GM12864 (cell line): ENCODE measurements at places on chromosomes 5 and 9.

- no peak for DNase-seq
Observed at GRCh38 chr5:175635854-175636584, 21.9 kb upstream of the HRH2 start.

DNA sequence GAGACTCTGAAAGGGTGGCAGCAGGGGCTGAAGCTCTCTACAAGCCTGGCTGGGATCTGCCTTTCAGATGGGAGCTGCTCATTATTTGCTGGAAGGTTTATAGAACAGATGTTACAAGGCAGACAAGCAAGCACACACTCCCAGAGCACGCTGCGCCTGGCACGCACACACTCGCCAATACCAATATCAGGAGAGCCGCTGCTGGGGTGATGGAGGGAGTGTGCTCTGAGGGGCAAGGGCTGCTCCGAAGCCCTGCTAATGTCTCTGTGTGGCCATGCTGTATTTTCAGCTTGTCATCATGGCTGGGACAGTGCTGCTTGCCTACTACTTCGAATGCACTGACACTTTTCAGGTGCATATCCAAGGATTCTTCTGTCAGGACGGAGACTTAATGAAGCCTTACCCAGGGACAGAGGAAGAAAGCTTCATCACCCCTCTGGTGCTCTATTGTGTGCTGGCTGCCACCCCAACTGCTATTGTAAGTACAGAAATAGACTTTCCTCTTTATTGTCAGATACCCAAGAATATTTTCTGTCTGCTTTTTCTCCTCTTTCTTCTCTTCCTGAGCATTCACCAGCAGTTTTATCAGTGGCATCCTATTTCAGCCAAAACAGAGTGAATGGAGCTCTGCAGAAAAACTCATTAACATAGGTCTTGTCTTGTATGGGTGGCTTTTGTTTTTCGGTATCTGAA, 115.1 kb downstream of the BAAT start:
- DNase-seq: no peak

GRCh38 chr5:143862271-143862670, 50.3 kb downstream of the HMHB1 start:
- DNase-seq: no peak

GRCh38 chr5:10789021-10789420, 28.0 kb upstream of the DAP start:
- DNase-seq: no peak

DNA sequence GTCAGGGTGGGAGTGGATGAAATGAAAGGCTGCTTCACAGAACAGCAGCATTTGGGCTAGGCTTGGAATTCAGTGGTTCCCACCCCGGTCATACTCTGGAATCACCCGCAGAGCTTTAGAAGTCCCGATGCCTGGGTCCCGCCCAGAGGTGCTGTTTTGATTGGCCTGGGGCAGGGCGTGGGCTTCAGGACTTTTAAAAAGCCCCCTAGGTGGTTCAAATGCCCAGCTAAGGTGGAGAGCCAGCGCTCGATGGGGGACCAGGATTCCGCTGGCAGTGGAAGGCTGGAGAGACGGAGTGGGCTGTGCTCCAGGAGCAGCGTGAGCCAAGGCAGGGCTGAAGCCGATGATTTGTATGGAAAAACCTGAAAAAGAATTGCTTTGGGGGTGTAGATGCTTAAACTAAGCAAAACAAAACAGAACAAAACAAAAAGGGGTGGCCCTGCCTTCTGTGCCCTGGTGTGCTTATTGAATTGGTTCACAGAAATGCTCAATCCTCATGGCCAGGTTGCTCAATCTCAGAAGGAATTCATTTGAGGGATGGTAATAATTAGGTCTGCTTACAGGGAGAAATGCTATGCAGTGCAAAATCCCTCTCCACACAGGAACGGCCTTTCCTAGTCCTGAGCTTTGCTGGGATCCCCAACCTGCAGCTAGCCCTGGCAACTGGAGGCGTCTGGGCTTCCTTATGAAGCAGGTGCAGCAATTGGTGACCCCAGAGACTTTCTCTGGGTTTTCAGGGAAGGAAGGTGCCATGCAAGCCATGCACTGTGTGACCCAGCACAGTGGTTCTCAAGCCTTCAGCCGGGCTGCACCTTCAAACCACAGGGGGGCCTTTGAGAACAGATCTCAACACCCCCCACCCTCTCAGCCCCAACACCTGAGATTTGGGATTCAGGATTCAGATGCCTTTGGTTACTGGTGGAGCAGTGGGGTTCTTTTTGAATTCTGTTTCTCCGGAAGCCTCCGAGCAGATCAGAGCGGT, 174.0 kb upstream of the ZNF618 start:
- no peak for DNase-seq

DNA sequence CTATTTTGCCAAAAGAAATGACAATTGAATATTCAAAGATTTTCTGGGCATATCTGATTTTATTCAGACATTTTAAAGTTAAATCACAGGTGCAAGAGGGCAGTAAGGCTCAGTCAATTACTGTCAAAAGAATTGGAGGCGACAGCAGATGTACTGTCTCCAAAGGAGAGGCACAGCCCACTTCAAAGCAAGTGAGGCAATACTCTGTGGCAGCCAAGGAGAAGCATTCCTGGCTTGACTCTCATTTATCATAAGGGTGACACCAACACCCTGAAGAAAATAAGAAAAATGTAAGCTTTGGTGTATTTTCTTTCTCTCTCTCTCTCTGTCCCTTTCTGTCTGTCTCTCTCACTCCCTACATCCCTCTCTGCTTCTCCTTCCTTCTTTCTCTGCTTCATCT, 93.3 kb downstream of the SVEP1 start:
- DNase-seq: no peak

DNA sequence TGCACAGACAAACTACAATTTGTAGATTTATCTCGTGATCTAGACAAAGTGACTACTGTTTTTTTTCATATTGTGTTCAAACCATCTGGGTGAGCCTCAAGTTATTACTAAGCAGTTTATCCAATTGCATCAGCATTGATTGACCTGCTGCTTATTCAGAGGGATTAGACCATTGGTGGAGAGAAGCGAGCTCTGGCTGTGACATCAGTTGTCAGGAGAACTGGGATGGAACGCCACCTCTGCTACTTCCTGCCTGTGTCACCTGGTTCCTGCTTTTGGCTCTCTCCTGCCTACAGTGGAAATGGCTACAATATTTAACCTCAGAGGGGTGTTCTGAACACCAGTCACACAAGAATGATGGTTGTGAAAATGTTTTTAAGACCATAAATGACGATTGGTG, 12.1 kb downstream of the NR4A3 start:
- no peak for DNase-seq

DNA sequence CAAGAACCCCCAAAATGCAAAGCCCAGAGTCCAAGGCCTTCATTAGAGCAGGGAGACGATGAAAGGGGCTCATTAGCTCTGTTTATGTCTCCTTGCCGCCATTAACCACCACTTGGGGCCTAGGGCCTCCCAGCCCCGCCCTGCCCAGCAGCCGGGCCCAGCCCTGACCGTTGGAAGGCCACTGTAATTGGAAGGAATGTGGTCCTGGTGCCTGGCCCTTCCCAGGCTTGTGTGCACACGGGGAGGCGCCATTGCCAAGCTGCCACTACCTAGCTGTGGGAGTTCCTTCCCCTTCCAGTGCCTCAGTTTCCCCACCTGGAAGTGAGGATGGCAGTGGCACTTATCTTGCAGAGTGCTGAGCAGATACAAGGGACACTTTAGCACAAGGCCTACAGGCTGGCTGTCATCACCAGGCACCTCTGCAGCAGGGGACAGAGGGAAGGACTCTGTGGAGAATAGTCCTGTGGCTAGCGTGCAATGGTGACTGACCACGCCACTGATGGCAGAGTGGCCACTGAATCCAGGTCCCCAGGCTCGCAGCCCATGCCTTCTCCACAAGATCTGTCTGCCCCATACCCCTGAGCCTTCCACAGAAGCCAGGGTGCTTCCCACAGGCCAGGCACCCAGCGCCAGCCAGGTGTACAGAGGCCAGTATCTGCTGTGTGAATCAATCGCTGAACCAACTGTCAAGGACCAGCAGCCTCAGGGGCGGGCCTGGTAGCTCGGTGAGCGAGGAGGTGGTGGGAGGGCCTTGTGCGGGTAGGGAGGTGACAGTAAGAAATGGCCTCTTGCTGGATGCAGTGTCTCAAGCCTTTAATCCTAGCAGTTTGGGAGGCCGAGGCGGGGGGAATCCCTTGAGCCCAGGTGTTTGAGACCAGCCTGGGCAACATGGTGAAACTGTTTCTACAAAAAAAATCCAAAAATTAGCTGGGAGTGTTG, 20.8 kb downstream of the GBGT1 start:
- no peak for DNase-seq

DNA sequence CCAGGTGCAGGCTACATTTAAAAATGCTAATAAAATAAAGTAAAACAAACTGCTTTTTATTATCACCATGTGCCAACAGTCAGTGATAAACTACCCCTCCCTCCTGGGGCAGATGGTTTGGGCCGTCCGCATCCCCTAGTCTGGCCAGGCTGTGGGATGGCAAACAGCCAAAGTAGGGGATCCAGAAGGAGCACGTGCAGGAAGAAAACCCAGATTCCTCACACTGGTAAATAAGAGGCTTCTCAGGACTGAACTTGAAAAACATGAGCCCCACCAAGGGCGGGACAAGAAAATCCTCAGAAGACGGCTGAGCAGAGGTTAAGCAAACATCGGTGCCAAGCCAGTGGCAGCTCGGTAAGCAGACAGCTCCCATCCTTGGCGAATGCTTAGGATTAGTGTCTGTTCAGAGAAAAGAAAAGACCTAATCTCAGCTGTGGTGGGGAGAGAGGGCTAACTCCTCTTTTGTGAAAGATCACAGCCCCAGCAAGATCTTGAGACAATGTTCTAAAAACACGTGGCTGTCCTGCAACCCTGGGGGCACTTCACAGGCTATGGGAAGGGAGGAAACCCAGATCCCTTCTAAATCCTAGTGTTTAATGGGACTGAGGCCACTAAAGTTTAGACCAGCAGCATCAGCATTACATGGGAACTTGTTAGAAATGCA, 46.5 kb upstream of the GDNF start:
- no peak for DNase-seq

DNA sequence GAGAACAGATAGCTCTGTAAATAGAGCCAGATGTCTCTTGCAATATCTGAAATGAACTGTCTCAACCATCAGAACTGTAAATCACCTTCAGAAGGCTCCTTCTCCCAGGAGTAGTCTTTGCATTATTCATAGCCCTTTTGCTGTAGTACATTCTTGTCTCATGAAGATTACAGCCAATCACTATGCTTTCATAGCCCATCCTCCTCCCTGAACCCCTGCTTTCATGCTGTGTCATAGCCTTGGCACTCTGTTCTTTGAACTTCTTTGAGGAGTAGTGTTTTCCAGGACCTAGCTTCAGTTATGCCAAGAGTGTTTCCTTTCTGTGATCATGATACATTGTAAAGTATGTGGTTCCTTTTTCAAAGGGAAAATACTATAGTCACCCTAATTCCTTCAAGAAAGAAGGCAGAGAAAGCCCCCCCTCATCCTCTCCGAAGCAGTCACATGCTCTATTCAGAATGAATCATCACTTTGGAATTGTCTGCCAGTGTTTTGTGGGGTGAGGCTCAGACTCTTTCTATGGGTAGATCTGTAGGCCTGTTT, 61.1 kb downstream of the GRIA1 start:
- DNase-seq: no peak

- no peak for DNase-seq
Observed at GRCh38 chr9:136385015-136385414, 11.5 kb upstream of the CARD9 start.

- no peak for DNase-seq
Observed at GRCh38 chr5:68405784-68406743, 190.5 kb downstream of the PIK3R1 start.

DNA sequence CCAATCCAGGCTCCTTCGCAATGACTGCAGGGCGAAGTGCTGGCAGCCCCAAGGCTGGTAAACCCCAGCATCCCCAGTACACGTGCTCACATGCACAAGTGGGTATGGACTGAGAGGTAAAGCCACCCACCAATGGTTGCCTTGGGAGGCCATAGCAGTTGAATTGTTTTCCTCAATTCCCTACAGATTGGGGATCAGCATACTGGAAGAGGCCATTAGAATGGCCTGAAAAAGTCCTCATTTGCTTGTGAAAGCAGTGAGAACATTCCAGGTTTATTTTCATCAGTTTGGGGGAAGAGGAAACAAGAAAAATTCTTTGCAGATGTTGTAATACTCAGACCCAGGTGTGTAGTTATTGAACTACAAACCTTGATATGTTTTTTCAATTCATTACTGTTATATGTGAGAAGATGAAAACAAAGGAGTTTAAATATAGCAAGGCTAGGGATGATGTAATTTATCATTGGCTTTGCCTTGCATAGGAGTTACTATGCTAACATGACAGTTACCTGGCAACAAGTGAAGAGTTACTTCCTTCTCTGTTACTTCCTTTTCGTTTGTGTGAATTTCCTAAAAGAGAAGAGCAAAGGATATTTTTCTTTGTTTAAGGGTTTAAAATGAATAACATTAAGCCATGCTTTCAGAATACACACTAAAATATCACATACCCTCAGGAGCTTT, 36.4 kb downstream of the MTMR12 start:
- no peak for DNase-seq

DNA sequence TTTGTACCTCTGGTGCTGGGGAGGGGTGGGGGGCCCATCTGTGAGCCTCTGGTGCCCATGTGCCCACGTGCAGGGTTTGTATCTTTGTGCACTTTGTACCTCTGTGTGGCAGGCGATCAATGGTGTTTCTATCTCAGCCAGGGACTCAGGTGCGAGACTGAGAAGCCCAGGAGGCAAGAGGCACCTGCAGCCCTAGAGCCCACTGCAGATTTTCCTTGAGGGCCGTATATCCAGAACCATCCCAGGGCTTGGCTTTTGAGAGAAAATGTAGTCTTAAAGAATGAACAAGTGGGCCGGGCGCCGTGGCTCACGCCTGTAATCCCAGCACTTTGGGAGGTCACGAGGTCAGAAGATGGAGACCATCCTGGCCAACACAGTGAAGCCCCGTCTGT, 52.2 kb upstream of the KCNMB1 start:
- DNase-seq: no peak

- DNase-seq: no peak
Observed at GRCh38 chr5:109965634-109966033, 275.9 kb downstream of the MAN2A1 start.

DNA sequence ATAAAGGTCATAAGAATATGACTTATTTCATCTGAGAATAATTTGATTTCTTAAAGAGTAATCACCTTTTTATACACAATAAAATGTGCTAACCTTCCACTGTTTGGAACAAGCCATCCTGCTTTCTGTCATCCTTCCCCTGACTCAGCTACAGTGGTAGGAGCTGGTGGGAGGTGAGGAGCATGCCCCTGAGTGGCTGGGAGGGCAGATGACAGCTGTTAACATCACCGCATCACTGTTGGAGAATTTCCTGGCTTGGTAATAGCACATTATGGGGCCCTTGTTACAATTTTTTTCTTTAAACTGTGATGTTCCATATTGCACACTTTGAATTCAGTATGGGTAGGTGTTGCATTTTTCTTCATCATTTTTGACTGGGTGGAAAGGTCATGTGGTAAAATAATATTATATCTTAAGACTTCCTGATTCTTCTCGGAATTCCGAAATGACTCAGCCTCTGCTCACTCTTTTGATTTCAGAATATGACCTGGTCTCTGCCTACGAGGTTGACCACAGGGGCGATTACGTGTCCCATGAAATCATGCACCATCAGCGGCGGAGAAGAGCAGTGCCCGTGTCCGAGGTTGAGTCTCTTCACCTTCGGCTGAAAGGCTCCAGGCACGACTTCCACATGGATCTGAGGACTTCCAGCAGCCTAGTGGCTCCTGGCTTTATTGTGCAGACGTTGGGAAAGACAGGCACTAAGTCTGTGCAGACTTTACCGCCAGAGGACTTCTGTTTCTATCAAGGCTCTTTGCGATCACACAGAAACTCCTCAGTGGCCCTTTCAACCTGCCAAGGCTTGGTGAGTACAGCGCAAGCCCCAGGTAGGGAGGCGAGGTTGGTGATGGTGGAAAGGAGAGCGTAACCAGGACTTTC, 5.8 kb downstream of the ADAMTS16 start:
- no peak for DNase-seq
